ENCODE measurements at places on chromosomes 2 and 18. TPM values are rescaled to one million over a fixed set of nuclear protein-coding genes. Genes with fewer than 3 reads are reported as not detected.

DNA sequence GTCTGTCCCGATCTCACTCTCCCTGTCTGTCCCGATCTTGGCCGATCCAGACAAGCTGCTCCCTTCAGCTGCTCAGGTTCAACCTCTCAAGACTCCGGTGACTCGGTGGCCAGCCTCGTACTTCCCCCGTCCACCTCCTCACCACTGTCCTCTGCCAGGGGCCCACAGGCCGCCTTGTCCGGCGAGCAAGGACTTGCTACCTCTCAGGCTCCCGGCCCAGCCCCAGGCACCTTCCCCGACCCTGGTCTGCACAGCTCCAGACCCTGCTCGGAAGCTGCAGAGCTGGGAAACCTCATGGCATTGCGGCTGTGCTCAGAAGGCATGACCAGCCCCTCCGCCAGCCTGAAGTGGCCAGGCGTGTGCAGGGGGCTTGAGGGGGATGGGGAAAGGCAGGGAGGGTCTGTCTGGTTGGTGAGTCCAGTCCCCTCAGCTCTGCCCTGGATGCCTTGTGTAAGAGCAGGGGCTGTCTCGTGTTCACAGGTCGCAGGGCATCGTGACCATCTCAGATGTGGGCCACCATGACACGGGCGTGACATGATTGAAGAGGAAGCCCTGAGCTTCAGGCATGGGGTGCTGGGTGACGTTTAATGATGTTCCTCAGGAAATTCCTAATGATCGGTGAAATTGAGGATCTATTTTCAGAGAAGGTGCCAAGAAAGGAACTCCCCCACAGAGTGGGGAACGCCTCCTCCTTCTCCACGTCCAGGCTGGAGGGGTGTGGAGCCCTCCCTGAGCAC is 121.2 kb upstream of the CTDP1 start:
- no peak overlapping the region for H3K4me3 ChIP-seq
- no peaks in the 10 kb centered on the region for H3K4me1 ChIP-seq
- H3K36me3 ChIP-seq = no peaks in the 10 kb centered on the region
- DNase-seq = no peak
- H3K27ac ChIP-seq = no peak overlapping the region
- H3K27me3 ChIP-seq = no peaks in the 10 kb centered on the region

DNA sequence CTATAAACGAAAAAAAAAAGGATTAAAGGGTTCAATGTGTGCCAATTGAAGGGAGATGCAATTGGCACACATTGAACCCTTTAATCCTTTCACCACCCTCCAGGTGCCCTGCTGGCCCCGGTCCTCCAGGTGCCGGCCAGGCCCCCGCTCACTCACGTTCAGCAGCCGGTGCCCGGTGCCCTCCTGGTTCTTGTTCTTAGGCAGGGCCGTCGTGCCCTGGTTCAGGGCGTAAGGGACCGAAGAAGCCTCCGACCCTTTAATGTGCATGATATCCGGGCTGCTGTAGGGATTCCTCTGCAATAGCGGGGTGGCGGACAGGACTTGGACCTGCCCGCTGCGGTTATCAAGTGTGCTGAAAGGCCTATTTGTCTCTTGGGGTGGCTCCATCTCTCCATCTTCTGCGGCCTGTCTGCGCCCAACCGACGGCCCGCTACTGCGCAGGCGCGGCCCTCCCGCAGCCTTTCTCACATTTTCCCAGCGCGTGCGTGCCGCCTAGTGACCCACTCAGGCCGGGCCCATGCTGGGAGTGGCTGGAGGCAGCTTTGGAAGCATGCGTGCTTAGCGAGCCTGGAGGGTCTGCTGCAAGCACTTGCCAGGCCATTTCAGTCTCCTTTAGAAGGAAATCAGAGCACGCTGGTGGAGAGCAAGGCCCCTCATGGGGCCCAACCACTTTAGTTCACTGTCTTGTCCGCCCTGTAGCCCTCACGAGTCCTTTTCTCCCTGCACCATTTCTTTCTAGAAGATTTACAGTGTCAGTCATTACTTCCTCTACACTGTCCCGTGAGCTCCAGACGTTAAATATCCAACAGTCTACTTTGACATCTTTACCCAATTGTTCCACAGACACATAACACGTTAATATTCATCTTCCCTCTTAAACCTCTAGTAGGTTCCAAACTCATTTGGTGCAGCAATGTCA is 24.3 kb downstream of the TMEM237 start:
- H3K4me3 ChIP-seq = no peak overlapping the region
- H3K27ac ChIP-seq = no peak overlapping the region
- no peaks in the 10 kb centered on the region for H3K27me3 ChIP-seq

CREG2 gene
- 4.3 TPM for polyA plus RNA-seq

MAL gene
- polyA plus RNA-seq = 0.30 TPM

DNA sequence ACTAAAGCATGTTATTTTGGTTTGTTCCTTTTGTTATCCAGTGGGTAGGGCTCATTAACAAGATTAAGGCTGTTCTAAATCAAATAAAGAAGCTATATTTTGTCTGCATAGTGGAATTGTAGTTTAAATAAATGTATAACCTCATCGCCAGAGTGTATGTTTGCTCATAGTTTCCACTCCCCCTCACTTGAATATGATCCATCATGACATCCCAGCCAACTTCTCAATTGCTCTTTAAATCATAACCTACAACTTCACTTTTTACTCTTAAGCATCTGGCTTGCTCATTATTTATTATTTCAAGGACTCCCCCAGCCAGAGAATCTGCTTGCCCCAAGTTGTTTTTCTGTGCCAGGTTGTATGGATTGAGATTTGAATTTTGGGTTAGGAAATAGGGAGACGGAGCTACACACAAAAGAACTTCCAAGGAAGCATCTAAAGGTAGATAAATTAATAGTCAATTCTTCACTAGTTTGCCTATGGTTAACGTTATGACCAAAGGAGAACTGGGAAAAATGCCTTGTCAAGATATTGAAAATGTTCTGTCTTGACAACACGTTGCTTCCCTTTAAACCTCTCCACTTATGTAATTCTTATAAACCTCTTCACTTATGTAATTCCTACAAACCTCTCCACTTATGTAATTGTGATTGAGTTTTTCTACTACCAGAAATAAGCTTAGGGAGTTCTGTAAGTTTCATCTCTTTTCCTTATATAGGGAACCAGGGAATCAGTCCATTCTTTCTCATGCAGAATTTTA is 55.4 kb upstream of the UPP2 start:
- no peak overlapping the region for H3K27ac ChIP-seq
- no peaks in the 10 kb centered on the region for H3K27me3 ChIP-seq
- DNase-seq = no peak
- H3K36me3 ChIP-seq = no peaks in the 10 kb centered on the region
- H3K4me1 ChIP-seq = no peaks in the 10 kb centered on the region

DUSP2 gene
- 4.0 TPM for polyA plus RNA-seq

- H3K27me3 ChIP-seq = no peaks in the 10 kb centered on the region
- no peaks in the 10 kb centered on the region for H3K4me1 ChIP-seq
- no peak for DNase-seq
- H3K27ac ChIP-seq = no peak overlapping the region
- H3K36me3 ChIP-seq = peaks cover 72% of the 10 kb centered on the region
- H3K4me3 ChIP-seq = no peak overlapping the region
Observed at GRCh38 chr2:105287692-105288091, 41.8 kb downstream of the TGFBRAP1 start.

DNA sequence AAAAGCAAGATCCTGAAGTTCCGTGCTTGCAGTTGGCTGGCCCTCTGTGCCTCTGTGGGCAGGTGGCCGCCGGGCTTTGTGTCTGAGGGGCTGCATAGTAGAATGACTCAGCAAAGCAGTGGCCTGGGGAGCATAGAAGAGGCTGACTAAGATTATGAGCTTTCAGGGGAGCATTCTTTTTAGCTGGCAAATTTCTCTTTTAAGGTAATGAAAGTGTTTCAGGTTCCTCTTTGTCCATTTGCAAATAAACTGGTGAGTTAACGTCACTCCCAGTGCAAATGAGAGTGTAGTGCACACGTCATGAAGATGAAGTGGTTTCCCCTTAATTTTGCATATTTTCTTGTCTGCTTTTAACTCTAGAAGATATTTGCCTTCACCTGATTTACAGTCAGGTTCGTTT is 98.6 kb downstream of the BCL2L11 start:
- H3K4me1 ChIP-seq = no peaks in the 10 kb centered on the region
- H3K36me3 ChIP-seq = no peaks in the 10 kb centered on the region
- no peaks in the 10 kb centered on the region for H3K27me3 ChIP-seq
- H3K27ac ChIP-seq = no peak overlapping the region

FSIP2 gene
- 1.8 TPM for polyA plus RNA-seq

DNA sequence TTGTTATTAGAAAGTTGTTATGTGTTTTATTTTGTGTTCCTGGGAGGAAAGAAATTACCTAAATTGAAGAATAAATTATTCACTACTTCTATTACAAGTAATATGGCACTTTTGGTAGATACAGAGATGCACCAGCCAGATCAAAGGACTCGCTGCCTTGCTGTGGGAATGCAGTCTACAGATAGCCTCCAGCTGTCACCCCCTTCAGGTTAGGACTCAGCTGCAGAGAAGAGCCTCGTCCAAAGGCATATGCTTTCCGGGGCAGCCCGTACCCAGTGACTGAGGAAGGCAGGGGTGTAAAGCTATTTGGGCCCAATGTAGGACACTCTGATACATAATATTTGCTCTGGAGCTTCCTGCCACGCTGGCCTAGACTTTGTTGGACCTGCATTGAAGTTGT is 90.2 kb downstream of the CCDC148 start:
- no peaks in the 10 kb centered on the region for H3K27me3 ChIP-seq
- no peak for DNase-seq
- H3K4me3 ChIP-seq = no peak overlapping the region
- no peaks in the 10 kb centered on the region for H3K36me3 ChIP-seq

UGT1A5 gene
- polyA plus RNA-seq = 0.15 TPM

GRCh38 chr18:54149078-54149697 is 75.3 kb downstream of the MBD2 start:
- H3K27me3 ChIP-seq = no peaks in the 10 kb centered on the region
- DNase-seq = no peak
- peaks cover 9% of the 10 kb centered on the region for H3K36me3 ChIP-seq
- no peaks in the 10 kb centered on the region for H3K4me1 ChIP-seq
- H3K4me3 ChIP-seq = no peak overlapping the region

DNA sequence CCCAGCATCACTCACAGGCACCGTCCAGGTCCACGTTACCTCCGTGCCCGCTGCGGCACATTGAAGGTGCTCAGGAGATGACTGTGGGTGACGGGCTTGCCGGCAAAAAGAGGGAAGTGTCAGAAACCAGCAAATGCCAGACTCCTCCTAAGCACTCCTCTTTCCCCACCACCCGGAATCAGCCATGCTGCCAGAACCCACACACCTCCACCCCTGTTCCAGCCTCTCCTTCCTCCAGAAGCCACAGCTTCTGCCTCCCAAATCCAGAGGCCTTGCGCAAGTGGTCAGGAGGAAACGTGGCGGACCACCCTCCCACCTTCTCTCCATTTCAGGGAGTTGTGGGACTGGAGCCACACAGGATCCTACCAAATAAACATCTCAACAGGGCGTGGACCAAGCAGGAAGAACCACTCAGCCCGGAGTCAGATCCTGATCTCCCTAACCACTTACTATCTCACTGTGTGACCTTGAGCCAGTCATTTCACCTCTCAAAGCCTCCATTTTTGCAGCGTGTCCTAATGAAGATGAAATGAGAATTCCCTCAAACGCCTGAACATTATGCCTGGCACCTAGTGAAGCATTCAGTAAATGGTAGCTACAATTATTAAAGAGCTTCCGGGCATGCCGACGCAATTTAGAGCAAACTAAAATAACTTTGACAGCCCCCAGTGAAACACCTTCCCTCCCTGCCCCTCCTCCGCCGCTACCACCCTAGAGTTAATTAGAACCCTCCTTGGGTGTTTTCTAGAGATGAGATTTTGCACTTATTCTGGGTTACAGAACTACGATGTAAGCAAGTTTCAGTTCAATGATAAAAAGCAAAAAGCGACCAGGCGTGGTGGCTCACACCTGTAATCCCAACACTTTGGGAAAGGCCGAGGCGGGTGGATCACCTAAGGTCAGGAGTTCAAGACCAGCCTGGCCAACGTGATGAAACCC is 32.9 kb downstream of the SMAD7 start:
- H3K4me1 ChIP-seq = peaks cover 28% of the 10 kb centered on the region
- H3K4me3 ChIP-seq = no peak overlapping the region
- no peak for DNase-seq
- H3K27ac ChIP-seq = no peak overlapping the region

DNA sequence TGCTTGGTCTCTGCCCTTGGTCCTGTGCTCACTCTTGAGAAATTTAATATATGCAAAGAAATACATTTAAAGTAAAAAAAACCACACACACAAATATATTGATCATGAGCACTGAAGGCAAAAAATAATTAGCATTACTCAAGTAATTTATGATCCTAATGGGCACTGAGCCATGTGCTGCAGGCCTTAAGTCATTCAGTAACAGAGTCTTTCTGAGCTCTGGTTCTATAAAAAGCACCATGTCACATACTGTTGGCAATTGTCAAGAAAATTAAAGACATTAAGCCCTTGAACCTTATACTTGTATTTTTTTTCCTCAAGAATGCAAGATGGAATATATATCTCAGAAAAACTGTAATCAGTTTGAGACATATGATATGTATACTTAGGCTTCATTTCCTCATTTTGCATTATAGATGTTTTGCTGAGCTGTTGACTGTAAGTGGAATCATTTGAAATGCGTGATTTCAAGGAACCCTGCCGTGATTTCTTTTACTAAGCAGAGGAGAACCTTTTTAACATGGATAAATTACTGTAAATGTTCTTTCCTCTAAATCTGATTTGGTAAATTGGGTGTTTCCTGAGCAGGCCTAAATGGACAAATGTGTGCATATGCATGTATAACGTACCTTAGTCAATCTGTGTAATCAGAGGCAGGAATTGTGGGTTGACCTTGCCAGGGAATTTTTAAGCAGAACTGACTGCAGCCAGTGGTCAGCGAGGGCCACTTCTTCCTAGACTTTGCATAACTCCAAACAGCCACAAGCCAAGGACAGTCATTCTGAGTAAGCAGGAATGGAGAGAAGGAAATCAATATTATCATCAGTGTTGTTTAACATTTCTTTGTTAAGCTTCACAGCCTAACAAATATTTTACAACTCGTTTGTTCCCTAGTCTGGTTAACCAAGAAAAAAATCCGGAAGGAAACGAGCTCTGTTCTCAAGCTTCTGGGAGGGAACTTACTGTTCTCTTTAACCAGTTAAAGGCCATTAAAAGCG is 191.5 kb upstream of the ATP5MC3 start:
- no peak overlapping the region for H3K27ac ChIP-seq
- no peak overlapping the region for H3K4me3 ChIP-seq
- peaks cover 2% of the 10 kb centered on the region for H3K27me3 ChIP-seq
- no peaks in the 10 kb centered on the region for H3K36me3 ChIP-seq
- DNase-seq = no peak

RTP5 gene
- polyA plus RNA-seq = 0.07 TPM

GPR45 gene
- polyA plus RNA-seq = 0.09 TPM

GAREM2 gene
- polyA plus RNA-seq = 2.4 TPM

SCN7A gene
- polyA plus RNA-seq = 6.7 TPM

GRCh38 chr2:177284531-177284930 is 20.0 kb upstream of the NFE2L2 start:
- H3K36me3 ChIP-seq = no peaks in the 10 kb centered on the region
- H3K27ac ChIP-seq = no peak overlapping the region
- DNase-seq = no peak
- peaks cover 11% of the 10 kb centered on the region for H3K4me1 ChIP-seq
- no peak overlapping the region for H3K4me3 ChIP-seq
- H3K27me3 ChIP-seq = no peaks in the 10 kb centered on the region

- H3K36me3 ChIP-seq = no peaks in the 10 kb centered on the region
- peak overlapping the region; percentile 25 for H3K27ac ChIP-seq
Observed at GRCh38 chr2:26925100-26925791, 45.2 kb upstream of the MAPRE3 start.

GRCh38 chr2:178331474-178332432 is 119.2 kb downstream of the PRKRA start:
- H3K27ac ChIP-seq = no peak overlapping the region
- H3K4me1 ChIP-seq = peaks cover 5% of the 10 kb centered on the region
- no peaks in the 10 kb centered on the region for H3K27me3 ChIP-seq
- peaks cover 4% of the 10 kb centered on the region for H3K36me3 ChIP-seq
- no peak overlapping the region for H3K4me3 ChIP-seq

Measured in large intestine (tissue), 12 donors.